ENCODE measurements at places on chromosomes 6 and 20. TPM values are rescaled to one million over a fixed set of nuclear protein-coding genes. Genes with fewer than 3 reads are reported as not detected.

DNA sequence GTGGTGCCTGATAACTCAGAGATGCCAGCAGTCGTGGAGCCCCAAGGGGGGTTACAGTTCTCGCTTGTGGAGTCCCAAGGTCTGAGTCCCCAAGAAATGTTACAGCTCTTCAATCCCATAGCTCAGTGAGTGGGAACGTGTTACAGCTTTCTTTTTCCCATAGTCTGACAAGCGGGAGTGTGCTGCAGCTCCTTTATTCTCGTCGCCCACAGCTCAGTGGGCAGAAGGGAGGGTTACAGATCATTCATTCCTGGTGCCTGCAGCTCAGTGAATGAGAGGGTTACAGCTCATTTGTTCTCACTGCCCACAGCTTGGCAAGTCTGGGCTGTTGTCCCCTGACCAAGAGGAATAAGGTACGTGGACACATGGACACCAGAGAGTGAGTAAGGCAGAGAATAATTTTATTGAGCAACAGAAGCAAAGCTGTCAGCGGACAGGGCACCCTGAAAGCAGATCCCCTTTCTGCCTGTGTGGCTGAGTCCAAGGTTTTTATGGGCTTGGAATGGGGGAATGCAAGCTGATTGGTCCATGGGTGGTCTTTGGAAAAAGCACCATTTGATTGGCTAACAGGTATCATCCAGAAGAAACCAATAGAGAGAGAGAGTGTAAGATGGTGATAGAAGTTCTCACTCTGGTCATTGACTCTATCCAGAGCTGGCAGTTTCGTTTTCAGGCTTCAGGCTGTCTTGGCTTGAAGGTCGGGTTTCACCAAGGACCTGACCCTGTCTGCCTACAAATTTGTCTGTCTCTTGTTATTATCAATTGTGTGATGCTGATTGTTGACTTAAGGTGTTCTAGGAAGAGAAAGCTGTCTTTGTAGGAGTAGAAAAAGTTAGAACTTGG, 16.4 kb downstream of the RNF217 start:
- DNase-seq = no peak

- no peak for DNase-seq
Observed at GRCh38 chr6:70586114-70586513, 19.4 kb downstream of the SDHAF4 start.

DNA sequence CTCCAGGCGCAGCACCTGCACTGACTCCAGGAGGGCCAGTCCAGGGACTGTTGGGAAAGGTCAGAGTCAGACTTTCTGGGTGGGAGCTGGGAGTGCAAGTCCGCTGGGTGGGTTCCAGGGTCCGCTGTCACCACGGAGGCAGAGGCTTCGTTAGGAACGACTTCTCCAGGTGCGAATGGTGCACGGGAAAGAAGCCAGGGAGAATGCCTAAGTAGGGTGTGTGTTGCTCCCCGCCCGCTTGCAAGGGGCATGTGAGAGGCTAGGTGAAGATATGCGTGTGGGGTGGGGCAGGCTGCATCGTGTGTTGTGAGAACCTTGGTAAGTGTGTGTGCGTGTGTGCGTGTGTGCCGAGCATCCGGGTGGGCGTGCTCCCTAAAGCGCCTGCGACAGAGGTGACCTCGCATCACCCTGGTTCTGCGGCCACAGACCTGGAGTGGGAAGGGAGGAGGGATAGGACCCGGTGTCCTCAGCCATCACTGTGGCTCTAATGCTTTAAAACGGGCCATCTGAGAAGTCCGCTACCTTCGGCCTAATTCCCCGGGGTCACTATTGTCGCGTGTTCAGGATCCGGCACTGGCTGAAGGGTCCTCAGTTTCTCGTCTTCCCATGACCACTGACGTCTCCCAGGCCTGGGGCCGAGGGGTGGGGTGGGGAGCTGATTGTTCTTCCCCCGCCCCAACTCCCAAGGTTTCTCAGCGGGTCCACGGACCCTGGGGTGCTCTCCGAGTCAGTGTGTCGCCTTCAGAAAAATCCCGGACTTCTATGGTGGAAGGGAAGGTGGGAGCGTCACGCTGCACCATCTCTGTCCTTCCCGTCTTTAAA, 6.1 kb downstream of the SLC32A1 start:
- no peak for DNase-seq

GRCh38 chr6:85556992-85557668, 36.5 kb downstream of the SNX14 start:
- no peak for DNase-seq

- DNase-seq = no peak
Observed at GRCh38 chr6:85565736-85566135, 27.9 kb downstream of the SNX14 start.

DNA sequence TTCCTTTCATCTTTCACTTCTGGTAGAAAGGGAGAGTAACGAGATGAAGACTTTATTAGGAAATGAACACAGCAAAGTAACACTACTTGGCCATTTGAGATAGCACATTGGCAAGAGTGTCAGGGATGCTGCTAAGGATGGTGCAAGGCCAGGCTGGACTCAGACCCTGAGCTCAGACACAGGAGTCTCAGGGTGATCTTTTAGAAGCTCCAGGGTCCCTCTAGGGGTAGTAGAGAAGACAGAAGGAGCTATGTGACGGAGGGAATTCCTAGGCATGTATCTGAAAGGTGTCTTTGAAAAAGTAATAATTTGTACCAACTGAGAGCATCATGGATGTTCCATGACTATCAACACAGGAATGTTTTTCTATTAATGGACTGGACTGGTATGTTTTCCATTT, 436.5 kb downstream of the DHX35 start:
- DNase-seq = no peak

DNA sequence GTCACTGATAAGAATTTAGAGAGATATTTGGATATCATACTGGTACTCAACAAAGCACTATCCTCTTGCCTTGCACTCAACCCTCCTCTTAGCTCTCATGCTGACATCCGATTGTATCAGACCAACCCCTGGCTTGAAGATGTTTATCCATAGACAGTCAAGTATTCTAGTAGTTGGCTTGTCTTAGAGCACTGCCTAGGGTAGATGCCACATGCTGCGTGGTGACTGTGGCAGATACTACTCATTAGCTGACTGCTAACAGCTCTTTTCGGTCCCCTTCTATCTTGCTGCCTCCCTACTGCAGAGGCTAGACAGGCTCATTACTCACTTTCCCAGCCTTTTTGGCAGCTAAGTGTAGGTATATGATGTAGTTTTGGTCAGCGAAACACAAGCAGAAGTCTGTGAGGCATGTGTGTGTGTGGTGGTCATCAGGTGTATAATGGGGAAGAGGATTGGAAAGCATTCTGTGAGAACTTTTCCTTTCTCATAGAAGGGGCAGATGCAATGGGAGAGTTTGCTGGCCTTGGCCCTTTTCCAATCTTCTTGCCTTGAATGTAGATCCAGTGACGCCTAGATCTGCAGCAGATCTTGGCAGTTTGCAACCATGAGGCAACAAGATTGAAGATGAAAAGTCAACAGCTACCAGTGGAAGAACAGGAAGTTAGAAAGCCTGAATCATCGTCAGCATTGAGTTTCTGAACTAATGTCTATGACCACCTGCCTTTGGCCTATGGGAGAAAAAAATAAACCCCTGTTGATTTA, 4.4 kb upstream of the IFNGR1 start:
- DNase-seq = peak; percentile 58

DNA sequence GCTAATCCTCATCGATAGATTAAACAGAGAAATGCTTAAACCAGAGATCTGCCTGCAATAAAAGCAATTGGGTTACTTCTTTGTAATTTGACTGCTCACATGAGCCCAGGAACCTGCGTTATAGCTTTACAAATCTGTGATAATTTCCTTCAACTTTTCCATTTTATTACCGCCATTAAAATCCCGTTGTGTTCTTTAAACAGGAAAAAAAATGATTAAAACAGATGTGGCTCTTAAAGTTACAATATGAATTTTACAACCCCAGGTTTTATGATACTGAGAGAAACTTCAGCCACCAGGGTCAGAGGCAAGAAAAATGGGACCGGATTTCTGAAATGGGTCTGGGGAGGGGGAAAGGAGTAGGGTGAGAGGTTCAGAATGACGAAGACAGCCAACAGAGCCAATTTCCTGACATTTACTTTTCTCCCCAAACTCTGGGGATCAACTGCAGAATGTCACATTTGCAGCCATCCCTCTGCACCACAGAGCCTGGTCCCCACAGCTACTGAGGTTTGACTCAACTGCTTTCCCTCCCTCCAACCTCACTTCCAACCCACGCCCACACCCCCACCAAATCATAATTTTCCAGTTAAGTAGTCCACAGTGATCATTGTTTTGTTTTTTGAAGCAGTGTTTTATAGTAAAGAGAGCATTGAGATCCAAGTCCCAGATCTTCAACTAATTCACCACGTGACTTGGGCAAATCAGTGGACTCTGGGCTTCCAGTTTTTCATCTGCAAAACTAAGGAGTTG, 77.6 kb upstream of the EYA2 start:
- DNase-seq = no peak

- peak; percentile 57 for DNase-seq
Observed at GRCh38 chr20:50625986-50626677, 65.2 kb downstream of the RIPOR3 start.

GRCh38 chr6:165159460-165159859, 149.9 kb downstream of the C6orf118 start:
- DNase-seq = no peak

DNA sequence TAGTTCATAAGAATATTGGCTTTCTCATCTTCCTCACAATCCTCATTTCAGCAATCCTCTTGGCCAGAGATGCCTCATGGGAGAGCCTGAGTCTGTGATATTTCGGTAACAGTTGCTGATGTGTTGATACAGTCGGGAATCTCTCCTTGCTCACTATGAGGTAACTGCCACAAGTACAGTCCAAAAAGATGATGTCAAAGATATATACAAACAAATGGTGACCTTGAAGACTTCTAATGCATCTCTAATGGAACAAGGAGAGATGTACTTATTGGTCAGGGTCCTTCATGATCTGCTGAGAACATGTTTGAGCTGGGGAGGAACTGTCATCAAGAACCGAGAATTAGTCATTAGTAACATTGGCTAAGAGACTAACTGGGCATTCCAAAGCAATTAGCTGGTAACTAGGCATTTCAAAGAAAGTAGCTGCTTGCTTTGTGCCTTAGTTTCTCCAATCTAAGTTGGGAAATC, 56.1 kb downstream of the FILIP1 start:
- DNase-seq = no peak

- DNase-seq = no peak
Observed at GRCh38 chr6:123518441-123519188, 118.1 kb downstream of the TRDN start.

GRCh38 chr6:31115941-31116560, 1.5 kb downstream of the PSORS1C1 start:
- no peak for DNase-seq

GRCh38 chr20:25062841-25063240, 4.9 kb upstream of the ACSS1 start:
- no peak for DNase-seq

DNA sequence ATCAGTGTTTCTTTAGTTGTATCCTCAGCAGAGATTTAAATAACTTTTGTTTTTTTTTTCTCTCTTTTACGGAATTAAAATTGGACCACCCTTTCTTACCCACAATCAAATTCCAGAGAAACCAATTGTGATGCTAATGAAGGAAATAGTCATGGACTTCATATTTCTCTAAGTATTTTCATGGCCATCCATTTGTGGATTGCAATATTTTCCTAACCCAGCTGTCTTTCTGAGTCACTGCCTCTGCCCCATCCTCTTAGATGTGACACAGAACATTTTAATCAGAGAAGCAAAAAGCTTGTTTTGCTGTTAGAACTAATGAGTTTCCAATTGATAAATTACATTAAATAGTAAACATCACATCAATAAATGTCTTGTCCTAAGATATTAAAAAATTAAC, 405.5 kb upstream of the ADGRB3 start:
- no peak for DNase-seq

DNA sequence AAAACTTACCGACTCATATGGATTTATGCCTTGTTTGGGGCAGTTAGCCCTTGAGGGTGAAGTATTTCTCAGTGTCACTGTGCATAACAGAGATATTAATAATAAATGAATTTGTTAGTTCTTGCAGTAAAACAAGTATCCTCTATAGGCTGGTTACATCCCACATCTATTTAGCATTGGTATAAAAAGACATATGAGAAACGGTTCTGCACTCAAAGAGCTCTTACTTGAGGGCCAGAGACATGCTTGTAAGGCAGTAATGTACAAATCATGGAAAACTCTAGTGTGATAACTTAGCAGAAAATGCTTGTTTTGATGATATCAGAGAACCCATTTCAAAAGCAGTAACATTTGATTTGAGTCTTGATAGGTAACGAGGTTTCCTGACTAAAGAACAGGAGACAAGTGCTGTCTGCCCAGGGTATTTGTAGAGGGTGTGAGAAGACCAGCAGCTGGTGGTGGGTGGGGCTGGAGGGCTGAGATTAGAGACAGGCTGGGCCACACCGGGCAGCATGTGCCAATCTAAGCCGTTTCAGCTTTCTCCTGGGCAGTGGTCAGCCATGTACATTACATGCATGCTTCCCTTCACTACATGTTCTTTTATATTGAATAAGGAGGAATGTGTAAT, 46.3 kb downstream of the TULP4 start:
- DNase-seq = no peak

- DNase-seq = no peak
Observed at GRCh38 chr6:43215066-43215465, 14.2 kb downstream of the DNPH1 start.

GRCh38 chr6:143570147-143570853, 58.8 kb upstream of the FUCA2 start:
- no peak for DNase-seq

- no peak for DNase-seq
Observed at GRCh38 chr6:169837529-169838250, 86.3 kb downstream of the ERMARD start.

- DNase-seq = no peak
Observed at GRCh38 chr6:141026504-141026903, 1106.2 kb upstream of the GJE1 start.

Gene CASS4
- total RNA-seq = 0.07 TPM

Gene SGK2
- 0.72 TPM for total RNA-seq

Gene PCK1
- total RNA-seq = not detected

Gene SLC25A27
- 0.32 TPM for total RNA-seq

Gene ENPP1
- total RNA-seq = 0.91 TPM

Gene CHRNA4
- not detected for total RNA-seq

Gene STX7
- total RNA-seq = 9.5 TPM

Gene TDP2
- 30.8 TPM for total RNA-seq

Gene SDCBP2
- 4.9 TPM for total RNA-seq

Gene ZFP57
- not detected for total RNA-seq

Measured in MG63 (cell line).